ENCODE measurements at places on chromosomes 1 and 21.

DNA sequence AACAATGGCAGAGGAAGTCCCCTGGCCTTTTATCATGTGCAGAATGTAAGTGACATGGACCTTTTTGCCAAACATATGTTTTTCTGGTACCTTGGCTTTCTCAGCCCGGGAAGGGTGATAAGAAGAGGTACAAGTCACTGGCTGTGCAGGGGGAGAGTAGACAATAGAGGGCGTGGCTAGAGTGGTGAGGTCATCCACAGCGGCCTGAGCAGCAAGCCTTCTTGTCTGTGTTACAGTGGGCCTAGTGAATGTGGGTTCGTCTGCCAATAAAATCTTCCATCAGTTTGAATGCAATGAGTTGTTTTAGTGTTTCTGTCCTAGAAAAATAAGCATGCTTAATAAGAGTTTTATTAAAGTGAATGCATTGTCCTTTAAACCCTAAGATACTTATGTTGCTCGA lies 59.0 kb upstream of the PGD start:
- no peak for DNase-seq

DNA sequence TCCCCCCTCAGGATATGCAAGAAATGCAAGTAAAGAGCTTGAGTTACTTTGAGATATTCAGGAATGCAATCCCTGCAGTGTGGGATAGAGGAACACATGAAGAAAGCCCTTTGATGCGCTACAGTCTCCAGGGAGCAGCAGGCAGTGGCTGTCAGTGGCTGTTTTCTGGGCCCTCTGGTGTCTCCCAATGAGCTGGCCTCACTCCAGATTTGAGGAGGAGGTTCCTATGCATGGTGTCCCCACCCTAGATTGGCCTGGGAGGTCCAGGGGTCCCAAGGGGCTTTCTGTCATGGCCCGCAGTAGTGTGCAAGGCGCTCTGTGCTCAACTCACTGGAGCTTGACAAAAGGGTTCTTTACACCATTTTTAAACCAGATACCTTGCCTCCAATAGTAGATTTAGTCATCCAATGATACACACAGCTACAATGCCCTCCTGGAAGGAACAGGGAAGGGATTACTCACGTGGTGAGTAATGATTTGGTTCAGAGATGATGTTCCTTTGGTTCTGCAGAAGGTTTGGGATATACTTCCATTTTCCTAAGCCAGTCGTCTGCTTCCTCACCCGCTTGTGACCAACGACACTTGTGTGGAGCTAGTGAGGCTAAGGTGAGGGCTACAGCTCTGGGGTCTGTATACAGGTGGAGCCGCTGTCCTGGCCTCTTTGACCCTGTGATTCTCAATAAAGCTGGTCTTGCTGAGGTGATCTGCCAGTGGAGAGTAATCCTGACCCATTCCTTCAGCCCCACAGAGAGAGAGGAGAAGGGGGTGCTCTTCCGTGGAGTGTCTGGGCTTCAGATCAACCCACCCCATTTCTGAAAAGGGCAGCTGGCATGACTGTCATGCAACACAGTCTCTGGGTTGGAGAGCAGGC lies 6.6 kb downstream of the BATF3 start:
- DNase-seq = no peak

DNA sequence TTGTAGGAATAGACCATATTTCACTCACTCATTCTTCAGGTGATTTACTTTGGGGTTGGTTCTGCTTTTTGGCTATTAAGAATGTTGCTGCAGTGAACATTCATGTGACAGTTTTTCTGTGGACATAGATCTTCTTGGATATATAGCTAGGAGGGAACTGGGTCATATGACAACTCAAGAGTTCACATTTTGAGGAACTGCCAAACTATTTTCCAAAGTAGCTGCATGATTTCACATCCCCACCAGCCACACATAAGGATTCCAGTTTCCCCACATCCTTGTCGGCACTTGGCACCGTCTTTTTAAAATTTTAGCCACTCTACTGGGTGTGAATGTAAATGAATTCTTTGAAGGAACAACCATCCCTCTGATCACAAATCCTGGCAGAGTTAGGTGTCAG lies 126.0 kb downstream of the PRDM2 start:
- no peak for DNase-seq

- DNase-seq = peak; percentile 4
Measured at GRCh38 chr1:10909697-10910680, 102.5 kb upstream of the TARDBP start.

DNA sequence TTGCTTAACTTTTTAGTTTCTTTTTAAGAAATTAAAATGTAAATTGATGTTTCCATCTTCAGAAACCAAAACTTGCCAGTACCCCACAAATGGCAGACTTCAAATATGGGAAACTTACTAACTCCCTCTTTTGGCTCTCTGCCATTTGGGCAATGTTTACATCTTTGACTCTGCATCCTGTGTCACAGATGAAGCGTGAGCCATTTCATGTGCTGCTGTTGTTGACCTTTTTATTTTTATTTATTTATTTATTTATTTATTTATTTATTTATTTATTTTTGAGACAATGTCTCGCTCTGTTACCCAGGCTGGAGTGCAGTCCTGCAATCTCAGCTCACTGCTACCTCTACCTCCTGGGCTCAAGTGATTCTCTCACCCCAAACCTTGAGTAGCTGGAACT lies 16.0 kb upstream of the COG2 start:
- DNase-seq = no peak

DNA sequence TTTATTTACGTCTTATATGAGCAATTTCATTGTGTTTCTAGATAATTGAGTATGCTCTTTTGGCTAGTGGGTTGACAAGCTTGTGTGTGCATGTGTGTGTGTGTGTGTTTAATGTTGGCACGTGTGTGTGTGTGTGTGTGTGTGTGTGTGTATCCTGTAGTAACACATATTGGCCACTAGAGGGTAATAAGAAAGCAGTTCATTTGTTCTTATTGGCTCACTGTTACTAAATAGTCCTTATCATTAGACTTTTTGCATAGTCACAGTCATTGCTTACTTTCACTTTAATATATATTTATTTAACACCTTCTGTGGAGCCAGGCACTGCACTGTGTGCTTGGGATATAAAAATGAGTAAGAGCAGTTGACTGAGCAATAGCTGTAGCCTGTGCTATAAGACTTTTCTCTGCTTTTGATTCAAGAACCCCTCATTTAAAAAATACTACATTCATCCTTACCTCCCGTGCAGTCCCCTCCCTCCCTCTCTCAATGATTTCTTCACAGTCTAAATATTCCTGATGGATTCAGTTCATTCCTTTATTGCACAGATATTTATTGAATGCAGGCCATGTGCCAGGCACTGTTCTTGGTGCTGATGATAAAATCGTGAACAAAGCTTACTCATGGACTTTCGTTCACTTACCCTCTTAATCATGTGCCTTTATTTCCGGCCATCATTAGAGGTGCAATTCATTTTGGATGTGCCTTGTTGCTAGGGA lies 96.7 kb downstream of the DYRK1A start:
- peak; percentile 52 for DNase-seq

- DNase-seq = peak; percentile 3
Measured at GRCh38 chr1:212578041-212578440, 30.5 kb upstream of the ATF3 start.

GRCh38 chr1:178973652-178974101 lies 52.0 kb upstream of the FAM20B start:
- DNase-seq = no peak

Data from AML-193 (cell line).